ENCODE measurements at places on chromosomes 2 and 18.

- no peak for DNase-seq
Observed at GRCh38 chr2:102498414-102498813, 25.4 kb downstream of the SLC9A4 start.

DNA sequence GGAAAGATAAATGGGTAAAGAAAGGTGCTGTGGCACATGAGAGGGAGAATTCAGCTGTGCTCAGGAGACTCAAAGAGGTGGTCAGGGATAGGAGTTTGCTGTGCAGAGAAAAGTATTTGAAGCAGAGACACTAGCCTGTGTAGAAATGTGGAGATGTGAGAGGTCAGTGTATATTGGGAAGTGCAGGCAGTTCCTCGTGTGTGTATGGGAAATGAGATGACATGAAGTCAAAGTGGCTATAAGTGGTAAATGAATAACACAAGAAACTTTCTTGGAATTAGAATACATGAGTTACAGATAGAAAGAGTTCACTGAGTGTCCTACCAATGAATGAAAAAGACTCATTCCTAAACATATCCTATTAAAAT, 11.6 kb downstream of the MAP3K20 start:
- no peak for DNase-seq

GRCh38 chr2:65464604-65465003, 32.2 kb upstream of the SPRED2 start:
- no peak for DNase-seq

- DNase-seq = peak; percentile 62
Observed at GRCh38 chr2:197209742-197210408, 100.7 kb downstream of the ANKRD44 start.

DNA sequence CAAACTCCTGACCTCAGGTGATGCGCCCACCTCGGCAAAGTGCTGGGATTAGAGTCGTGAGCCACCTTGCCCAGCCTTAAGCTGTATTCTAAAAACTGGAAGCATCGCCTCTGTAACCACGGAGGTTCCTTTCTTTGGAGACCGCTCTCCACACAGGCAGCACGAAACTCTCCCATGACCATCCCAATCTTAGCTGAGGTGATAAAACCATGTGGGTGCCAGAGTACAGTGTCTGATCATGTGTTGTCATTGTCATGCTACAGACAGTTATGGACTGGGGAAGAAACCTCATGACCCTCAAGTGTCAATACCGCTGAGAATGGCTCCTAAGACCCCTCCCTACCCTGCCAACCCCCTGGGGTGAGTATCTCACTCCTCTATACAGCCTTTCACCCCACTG, 41.4 kb upstream of the EPG5 start:
- no peak for DNase-seq

- DNase-seq = no peak
Observed at GRCh38 chr2:129334128-129334527, 645.3 kb upstream of the RAB6C start.

- no peak for DNase-seq
Observed at GRCh38 chr2:204282525-204282924, 262.8 kb upstream of the PARD3B start.

DNA sequence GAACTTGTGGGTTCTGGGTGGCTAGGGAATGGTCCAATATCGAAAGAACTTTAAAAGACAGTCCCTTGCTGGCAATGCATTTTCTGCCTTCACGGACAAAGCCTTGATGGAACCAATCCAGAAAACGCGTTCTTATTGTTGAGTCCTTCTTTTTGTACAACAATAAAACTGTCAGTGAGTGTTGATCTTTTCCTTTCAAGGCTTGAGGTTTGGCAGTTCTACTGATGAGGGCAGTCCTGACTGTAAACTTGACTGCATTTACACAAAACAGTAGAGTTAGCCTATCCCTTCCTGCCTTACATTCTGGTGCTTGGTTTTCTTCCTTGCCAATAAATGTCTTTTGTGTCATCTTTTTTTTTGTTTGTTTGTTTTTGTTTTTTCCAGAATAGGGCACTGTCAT, 2.5 kb upstream of the UGT1A7 start:
- no peak for DNase-seq

DNA sequence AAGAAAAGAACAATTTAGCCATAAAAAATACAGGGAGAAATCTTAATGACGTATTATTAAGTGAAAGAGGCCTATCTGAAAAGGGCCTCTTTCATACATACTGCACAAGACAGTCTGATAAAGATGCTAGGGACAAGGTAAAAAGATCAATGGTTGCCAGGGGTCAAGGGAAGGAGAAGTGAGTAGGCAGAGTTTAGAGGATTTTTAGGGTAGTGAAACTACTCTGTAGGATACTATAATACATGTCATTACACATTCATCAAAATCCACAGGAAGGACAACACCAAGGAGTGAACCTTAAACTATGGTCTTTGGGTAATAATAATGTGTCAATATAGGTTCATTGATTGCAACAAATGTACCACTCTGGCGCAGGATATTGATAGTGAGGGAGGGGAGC, 289.3 kb downstream of the FSIP2 start:
- DNase-seq = no peak

DNA sequence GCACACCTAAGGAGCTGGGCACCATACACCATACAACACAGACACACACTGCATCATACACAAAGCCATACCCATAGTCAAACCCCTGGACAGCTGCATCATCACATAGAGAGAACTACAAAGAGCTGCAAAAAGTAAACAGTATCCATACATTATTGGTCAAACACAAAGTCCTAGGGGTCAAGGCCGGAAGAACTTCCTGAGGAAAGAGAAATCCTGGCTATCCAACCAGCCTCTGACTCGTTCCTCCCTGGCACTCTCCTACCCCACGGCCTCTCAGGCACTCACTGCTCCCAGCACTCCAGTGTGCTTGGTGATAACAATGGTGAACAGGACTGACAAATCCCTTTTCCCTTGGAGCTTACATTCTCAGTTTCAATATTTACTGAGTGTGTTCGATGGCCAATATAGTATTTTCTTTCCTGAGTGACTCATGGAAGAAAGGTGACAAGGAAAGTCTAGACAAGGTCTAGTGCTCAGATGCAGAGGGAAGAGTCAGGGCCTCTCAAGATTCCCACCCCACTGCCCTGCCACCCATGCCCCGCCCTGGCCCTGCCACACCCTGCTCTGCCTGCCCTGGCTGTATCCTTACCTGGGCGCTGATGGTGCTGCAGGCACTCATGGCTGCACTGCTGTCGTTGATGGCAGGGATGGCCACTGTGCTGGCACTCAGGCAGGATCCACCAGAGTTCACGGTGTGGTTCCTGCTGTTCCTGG, 3.4 kb downstream of the CFAP65 start:
- no peak for DNase-seq

GRCh38 chr18:5073026-5073944, 123.8 kb downstream of the AKAIN1 start:
- no peak for DNase-seq

GRCh38 chr18:38244480-38244879, 678.9 kb upstream of the CELF4 start:
- DNase-seq = no peak

DNA sequence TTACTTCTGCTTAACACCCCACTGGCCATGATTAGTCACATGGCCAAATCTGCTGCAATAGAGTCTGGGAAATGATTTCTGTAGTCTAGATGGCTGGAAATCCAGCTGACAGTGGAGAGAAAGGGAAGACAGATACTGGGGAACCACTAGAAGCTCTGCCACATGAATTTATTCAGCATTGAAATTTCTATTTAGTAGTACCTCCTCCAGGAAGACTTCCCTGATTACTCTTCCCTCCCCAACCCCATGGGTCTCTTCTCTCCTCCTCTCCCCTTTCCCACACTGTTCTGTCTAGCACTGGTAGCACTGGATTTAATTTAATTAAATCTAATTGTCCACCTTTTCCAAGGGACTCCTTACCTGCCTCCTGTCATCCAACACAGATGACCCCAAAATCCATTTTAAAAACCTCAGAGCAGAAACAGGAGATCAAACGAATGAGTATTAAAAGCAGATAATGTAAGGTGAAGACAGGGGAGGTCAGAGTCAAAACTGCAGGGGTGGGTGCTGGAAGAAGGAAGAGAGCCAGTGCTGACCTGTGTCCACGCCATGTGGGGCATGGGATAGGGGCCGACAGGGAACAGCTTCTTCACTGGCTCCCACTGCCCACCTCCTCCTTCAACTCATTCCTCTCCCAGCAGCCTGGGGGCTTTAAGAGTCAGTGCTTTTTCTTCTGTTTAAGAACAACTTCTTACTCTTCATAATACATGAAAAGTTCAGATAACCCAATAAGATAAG, 169.2 kb upstream of the HS6ST1 start:
- no peak for DNase-seq

GRCh38 chr2:196639180-196640030, at the start of gene CCDC150:
CCDC150 (plus strand) TSS chr2:196639715; CDS start chr2:196639767, 52 bp downstream.
- peak; percentile 90 for DNase-seq

- DNase-seq = no peak
Observed at GRCh38 chr18:60506190-60506589, 133.6 kb upstream of the MC4R start.

DNA sequence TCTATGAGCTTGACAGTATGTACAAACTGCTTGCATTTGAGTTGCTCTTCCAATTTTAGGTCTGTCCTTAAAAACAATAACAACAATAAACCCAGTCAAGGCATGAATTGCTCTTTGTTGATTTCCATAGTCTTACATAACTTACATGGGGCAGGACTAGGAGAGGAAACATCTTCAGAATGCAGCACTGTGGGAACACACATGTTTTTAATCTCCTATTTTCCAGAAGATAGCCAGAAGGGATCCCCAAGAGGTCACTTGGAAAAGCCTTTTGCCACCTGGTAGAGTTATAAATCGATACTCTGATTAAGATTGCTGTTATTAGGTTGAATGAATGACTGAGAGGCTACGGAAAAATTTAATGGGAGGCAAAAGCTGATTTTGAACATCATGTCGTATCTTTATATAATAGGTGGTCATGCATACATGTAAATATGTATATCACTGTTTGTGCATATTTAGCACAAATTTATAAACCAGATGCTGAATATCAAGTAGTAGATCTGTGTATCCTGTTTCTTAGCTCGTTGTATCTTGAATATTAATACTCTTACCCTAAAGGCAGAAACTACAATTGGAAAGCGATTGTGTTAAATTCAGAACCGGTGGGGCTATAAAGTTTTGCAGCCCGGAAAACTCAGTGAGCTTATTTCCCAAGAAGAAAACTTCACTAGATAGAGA, 479.4 kb upstream of the TCF4 start:
- no peak for DNase-seq

DNA sequence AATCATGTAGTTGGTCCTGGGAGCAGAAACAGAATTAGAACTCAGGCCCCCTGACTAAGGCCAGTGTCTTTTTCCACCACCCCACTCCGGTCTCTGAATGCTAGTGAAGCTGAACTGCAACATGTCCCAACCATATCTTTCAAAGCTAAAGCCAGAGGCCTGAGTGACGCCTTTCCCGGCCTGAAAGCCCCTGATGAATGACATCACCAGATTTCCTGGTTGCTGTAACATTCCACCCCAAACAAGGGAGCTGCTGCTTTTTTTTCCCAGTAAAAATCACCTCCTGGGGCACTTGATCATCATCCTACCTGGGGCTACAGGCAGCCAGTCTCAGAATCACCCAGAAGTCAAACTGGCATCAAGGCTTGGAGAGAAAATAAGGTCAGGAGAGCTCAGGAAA, 162.7 kb downstream of the ARL4C start:
- no peak for DNase-seq

DNA sequence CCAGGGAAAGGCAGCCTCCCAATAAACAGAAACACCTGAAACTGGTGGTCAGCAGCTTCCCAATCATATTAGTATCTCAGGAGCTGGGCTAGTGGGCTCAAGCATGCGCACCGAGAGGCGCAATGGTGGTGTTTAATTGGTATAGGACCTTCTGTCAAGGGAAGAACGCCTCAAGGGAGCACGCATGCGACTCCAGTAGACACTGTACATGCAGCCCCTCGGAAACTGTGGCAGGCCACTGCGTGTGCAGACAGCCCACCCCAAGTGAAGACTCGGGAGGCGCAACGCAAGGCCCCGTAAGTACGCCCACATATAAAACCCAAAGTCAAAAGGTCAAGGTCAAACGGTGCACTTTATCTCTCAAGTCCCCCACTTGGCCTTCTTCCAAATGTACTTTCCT, 1405.8 kb downstream of the DPP10 start:
- DNase-seq = no peak

GRCh38 chr2:221402072-221402471, 170.0 kb downstream of the EPHA4 start:
- DNase-seq = no peak

GRCh38 chr2:199467066-199467822, 9.5 kb upstream of the SATB2 start:
- no peak for DNase-seq

Measured in stimulated activated CD4-positive, alpha-beta T cell treated with anti-CD3 and anti-CD28 coated beads, Interleukin-1b, Interleukin-23, amount 100 ng/mL, for 24 hours (primary cell).